ENCODE measurements at places on chromosomes 4 and X.
A peak's percentile ranks its signal among the peaks of the same experiment; 100 is the strongest.

GRCh38 chr4:5361968-5362367 is 310.7 kb downstream of the STK32B start:
- DNase-seq, result no peak

GRCh38 chr4:70996018-70996360 is 2.5 kb downstream of the DCK start:
- DNase-seq, result no peak

- DNase-seq, result no peak
Measured at GRCh38 chrX:95539041-95539440, 1145.6 kb upstream of the DIAPH2 start.

GRCh38 chr4:48692897-48693296 is 87.2 kb downstream of the FRYL start:
- no peak for DNase-seq

GRCh38 chr4:169657470-169658107 is 37.2 kb downstream of the CLCN3 start:
- DNase-seq, result no peak

DNA sequence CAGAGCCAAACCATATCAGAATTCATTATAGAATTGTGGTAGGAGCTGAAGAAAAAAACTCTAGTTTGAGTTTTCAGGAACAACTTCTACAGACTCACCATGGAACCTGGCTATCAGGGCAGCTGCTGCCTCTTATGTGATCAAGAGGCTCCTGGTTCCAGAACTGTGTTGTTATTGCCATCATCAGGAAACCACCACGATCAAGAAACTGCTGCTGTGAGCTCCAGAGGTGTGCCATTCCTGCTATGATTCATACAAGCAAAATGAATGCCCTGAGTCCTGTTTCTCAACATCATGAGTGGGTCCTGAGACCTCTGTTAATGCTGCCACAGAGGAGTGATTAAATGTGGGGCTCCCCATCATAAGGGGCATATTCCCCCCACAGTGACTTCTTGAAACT is 43.7 kb downstream of the TASL start:
- no peak for DNase-seq

DNA sequence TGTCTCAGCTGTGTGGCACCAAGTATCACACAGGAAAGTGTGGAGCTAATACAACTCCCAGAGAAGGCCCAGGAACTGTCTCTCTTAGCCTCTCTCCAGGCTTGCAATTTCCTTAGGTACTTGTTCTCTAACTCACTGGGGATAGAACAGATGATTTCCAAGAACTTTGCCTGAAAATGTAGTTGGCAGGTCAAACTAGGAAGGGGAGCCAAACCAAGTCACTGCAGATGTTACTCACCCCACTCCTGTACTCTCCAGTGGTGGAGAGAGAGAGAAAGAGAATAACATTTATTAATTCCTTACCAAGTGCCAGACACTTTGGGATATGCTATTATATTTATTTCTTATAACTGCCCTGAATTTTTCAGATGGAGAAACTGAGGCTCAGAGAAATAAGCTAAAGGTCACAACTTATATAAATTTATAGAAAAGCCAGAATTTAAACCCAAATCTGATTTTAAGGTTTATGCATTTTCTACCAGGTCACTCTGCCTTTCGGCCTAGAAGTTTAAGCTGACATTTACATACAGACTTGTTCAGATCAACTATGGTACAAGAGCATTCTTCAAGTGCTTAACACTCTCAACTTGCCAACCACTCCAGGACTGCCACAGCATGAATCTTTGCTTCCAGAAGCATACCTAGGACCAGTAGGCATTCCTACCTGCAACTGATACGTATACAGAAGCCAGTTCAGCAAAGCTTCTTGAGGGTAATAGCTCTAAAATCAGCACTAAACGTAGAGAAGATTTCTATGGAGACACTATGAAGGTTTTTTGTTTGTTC is 248.6 kb upstream of the ETNPPL start:
- no peak for DNase-seq

DNA sequence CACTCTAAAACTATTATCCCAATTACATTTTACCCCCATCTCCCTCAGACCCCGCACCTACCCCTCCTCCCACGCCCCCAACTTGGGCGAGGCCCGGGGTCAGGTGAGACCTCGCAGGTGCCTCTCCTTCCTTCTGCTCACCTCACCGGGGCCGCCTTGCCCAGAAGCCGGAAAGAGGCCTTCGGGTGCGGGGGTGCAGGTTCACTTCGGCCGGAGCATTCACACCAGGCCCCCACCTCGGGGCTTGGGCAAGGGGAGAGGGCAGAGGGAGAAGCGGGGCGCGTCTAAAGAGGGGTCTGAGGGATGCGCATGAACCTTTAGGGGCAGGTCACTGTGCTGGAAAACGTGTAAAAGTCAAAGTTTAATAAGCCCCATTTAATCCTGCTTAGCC is 427 bp downstream of the ZNF182 start:
- no peak for DNase-seq

GRCh38 chr4:54231419-54231767 is 2.3 kb downstream of the PDGFRA start:
- no peak for DNase-seq

GRCh38 chr4:79185526-79186045 is 140.3 kb downstream of the NAA11 start:
- no peak for DNase-seq

GRCh38 chrX:53000447-53001135 is 42.3 kb upstream of the FAM156A start:
- no peak for DNase-seq

DNA sequence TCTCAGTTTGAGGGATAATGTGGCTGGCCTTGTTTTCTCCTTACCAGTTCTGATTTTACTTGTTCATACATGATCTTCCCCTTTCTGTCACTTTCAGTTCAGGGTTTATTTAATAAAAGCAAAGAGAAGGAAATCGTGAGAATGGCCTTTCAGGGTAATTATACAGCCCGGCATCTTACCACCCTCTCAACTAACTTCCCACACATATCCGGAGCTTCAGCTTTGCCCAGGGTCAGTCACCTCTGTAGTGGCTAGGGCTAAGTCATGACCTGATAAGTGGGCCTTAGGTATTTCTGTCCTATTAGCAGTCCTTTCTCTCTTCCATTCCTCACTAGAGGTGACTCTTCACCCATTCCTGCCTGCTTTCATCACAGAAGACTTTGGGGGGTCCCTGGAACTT is 15.8 kb downstream of the TRPC5 start:
- no peak for DNase-seq

- no peak for DNase-seq
Measured at GRCh38 chr4:154564311-154564710, 1.5 kb downstream of the FGB start.

GRCh38 chr4:183499389-183499788 is 5.5 kb upstream of the ING2 start:
- no peak for DNase-seq

GRCh38 chr4:121462660-121463261 is 81.9 kb upstream of the QRFPR start:
- DNase-seq, result no peak

- no peak for DNase-seq
Measured at GRCh38 chrX:2572740-2573139, 72.0 kb upstream of the DHRSX start.

GRCh38 chr4:19915276-19915675 is 336.4 kb upstream of the SLIT2 start:
- DNase-seq, result no peak

DNA sequence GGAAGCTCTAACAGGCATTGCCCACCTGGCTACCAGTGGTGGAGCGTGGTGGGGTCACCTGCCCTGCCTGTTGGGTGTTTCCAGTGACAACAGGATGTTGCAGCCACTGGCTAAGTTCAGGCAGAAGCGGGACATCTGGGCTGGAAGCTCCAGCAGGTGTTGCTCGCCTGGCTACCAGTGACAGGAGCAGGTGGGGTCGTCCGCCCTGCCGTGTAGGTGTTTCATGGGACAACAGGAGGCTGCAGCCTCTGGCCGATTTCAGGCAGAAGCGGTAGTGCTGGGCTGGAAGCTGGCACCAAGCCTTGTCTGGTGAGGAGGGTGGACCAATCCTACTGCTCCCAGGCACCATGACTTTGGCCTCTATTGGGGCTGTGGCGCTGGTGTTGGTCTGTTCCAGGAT is 39.4 kb downstream of the RIPPLY1 start:
- DNase-seq, result no peak

DNA sequence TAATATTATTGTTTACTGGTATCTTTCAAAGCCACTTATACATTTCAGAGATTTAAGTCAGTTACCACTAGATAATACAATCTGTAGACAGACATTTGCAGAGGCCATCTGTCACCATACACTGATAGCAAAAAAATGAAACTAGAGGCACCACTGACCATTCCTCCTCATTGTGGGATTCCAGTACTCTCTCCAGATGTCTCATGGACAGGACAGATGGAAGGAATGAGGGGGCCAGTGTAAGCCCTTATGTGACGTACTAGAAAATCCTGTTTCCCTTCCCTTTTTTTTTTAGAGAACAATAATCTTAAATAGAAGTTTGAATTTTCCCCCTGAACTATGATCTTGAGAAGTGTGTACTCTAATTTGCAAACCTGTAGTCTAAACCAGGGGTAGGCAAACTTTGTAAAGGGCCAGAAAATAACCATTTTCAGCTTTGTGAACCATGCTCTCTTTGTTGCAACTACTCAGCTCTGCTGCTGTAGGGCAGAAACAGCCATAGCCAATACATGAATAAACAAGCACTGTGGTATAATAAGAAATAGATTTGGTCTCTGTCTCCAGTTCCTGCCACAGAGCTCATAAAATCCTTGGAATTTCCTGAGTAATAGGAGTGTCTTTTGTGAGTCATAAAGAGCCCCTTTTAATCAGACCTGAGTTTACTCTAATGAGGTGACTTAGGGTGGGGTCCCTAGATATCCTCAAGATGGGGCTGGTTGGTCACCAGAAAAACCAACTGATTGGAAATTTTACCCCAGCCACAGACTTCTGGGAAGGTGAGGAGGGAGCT is 90.4 kb downstream of the MOSPD2 start:
- peak; percentile 8 for DNase-seq

- DNase-seq, result no peak
Measured at GRCh38 chr4:148749403-148749802, 307.2 kb upstream of the NR3C2 start.

GRCh38 chrX:2894885-2895292 is 34.2 kb downstream of the ARSD start:
- peak; percentile 100 for DNase-seq

- DNase-seq, result no peak
Measured at GRCh38 chr4:35591035-35591434, 653.3 kb downstream of the ARAP2 start.

DNA sequence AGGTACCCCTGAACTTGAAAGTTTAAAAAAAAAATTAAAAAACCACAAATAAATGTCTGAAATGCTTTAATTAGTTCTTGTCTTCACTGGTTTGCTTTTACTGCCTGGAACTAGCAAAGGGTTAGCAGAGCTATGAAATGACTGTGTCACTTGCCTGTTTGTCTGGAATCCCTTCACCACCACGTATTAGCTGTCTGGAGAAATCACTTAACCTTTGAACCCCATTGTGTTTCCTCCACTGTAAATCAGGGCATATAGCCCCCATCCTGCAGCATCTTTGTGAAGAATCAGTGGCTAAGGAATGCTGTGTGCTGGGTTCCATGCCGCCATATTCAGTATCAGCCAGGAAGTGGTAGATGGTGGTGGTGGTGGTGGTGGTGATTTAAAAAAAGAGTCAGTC is 6.3 kb downstream of the CYTL1 start:
- no peak for DNase-seq

- DNase-seq, result no peak
Measured at GRCh38 chr4:925771-926500, 6.2 kb downstream of the GAK start.

DNA sequence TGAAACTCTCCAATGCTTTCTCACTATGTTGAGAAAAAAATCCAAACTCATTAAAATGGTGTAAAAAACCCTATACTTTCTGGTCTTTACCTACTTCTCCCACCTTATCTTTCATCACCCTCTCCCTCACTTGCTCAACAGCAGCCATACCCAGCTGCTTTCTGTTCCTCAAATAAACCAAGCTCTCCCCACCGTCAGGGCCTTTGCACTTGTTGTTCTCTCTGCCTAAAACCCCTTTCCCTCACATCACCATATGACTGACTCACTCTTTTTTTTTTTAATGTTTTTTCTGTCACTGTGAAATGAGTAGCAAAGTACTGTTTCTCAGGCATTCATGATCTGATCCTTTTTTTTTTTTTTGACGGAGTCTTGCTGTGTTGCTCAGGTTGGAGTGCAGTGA is 122.3 kb upstream of the TMEM164 start:
- no peak for DNase-seq

DNA sequence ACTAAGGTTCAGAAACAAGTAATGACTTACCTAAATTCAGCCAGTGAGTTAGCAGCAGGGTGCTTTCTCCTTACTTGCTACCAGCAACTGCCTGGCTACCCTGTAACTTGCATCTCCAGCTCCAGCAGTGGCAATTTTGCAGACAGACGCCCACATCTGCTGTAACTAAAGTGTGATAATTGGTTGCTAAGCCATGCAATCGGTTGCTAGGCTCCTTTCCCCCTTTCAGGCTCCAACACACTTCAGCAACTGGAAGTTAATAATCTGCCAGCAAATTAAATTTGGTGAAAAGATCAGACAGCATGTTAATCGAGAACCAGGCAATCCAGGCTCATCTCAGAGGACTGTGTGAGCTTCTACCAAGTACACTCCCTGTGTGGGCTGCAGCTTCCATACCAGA is 24.2 kb upstream of the ARHGEF9 start:
- no peak for DNase-seq

DNA sequence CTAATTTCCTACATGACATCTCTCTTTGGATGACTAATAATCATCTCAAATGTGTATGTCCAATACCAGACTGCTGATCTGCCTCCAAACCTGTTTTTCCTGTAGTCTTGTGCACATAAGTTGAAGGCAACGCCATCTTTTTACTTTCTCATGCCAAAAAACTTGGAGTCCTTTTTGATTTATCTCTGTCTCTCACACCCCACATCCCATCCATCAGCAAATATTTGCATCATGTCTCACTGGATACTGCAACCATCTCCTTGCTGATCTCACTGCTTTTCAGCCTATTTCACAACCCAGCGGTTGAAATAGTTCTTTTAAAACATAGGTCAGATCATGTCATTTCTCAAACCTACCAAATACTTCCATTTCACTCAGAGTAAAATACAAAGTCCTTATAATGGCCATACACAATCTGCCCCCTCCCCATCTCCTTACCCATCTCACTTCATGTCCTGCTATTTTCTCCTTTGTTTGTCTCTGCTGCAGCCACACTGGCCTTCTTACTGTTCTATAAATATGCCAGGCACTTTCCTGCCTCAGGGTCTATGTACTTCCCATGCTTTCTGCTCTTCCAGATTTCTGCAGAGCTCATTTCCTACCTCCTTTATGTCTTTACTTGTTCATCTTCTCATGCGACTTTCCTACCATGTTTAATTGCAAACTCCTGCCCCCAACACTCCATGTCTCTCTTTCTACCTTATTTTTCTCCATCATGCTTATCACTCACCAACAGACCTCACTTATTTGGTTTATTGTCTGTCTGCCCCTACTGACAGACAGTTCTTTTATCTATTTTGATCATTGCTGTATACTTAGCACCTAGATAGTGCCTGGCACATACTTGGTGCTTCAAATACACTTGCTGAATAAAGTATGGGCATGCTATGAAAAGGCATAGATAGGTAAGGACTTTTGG is 98.8 kb downstream of the ANXA3 start:
- no peak for DNase-seq

Data from SK-N-MC (cell line).